ENCODE measurements at places on chromosomes 5 and 9.

DNA sequence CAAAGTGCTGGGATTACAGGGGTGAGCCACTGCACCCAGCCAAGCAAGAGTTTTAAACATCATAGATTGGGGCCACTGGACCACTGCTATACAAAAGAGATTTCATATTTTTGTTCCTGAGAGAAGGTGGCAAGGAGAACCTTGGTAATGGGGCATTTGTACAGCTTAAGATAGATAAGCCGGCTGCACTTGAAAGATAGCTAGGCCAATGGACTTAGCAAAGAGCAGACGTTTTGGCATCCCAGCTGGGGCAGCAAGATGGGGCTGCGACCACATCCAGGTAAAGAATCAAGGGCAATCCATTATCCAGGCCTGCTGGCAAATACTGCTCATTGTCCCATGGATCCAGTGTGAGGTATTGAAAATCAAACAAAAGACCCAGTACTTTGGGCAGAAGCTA is 3.9 kb upstream of the ISCA1 start:
- DNase-seq = no peak

GRCh38 chr9:97975376-97975775 is 7.8 kb upstream of the ANP32B start:
- no peak for DNase-seq

GRCh38 chr9:20395651-20396050 is 226.6 kb downstream of the MLLT3 start:
- no peak for DNase-seq

- no peak for DNase-seq
Observed at GRCh38 chr5:173806270-173807035, 81.7 kb upstream of the CPEB4 start.

DNA sequence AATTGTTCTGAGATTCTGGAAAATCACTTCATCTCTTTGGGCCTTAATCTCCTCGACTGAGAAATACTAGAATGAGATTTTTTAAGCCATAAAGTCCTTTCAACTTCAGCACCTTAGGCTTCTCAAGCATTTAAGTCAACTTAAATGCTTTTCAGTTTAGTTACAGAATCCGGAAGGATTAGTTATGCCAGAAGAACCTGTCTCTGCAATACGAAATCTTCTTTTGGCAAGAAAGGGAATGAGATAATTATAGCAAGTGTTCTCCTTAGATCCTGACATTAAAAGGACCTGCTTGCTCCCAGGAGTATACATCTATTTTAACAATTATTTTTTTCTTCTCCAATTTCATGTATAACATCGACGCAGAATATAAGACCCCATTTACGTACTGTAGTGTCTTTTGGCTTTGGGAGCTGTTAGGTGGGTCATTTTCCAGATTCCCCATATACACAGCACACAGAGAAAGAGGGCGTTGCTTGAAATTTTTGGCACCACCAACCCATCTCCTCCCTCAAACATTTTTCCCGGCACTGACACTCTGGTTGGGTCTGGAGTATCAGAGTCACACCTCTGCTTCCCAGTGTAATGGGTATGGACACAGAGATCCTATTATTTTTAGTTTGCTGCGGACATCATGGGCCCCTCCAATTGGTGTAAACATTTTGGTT is 43.6 kb upstream of the CLINT1 start:
- no peak for DNase-seq
